ENCODE measurements at places on chromosomes 1 and 21. TPM values are rescaled to one million over a fixed set of nuclear protein-coding genes. Genes with fewer than 3 reads are reported as not detected.

GRCh38 chr1:178693366-178693765, 31.7 kb upstream of the RALGPS2 start:
- H3K27ac ChIP-seq: no peak overlapping the region
- H3K27me3 ChIP-seq: no peaks in the 10 kb centered on the region
- no peaks in the 10 kb centered on the region for H3K36me3 ChIP-seq
- no peak for DNase-seq
- H3K4me3 ChIP-seq: no peak overlapping the region
- no peaks in the 10 kb centered on the region for H3K4me1 ChIP-seq

DNA sequence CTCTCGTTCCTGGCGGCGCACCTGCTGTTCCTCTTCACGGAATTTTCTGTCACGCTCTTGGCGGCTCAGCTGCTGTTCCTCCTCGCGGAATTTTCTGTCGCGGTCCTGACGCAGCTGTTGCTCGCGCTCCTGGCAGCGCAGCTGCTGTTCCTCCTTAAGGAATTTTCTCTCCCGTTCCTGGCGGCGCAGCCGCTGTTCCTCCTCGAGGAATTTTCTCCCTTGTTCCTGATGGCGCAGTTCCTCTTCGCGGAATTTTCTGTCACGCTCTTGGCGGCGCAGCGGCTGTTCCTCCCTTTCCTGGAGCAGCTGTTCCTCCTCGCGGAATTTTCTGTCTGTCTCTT, 6.4 kb downstream of the TCHH start:
- no peak overlapping the region for H3K27ac ChIP-seq
- no peak for DNase-seq
- no peaks in the 10 kb centered on the region for H3K4me1 ChIP-seq

DNA sequence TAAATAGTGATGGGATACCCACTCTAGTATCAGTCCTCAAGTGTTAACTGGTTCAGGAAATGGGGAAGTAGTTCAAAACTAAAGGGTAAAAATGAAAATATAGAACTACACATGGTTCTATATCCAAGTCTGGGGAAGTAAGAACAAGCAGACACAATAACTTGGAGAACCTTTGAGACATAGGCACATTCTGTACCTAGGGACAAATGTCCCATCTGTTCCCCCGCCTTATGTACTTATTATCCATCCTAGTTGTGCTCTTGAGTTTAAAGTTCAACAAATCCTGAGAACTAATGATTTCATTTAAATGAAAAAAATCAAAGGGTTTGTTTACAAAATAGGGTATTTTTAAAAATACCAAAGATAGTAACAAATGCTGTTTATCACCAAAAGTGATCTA, 32.5 kb downstream of the WNT2B start:
- no peak for DNase-seq
- no peaks in the 10 kb centered on the region for H3K27me3 ChIP-seq
- H3K4me1 ChIP-seq: no peaks in the 10 kb centered on the region
- no peaks in the 10 kb centered on the region for H3K36me3 ChIP-seq
- H3K4me3 ChIP-seq: no peak overlapping the region

The LCE2A gene
- not detected for total RNA-seq

The ILDR2 gene
- total RNA-seq: not detected

The GCSAML gene
- total RNA-seq: 1.5 TPM

Measured in uterus (tissue), 4 donors.